ENCODE measurements at places on chromosomes 7 and 10.

- DNase-seq = no peak
Observed at GRCh38 chr10:119029613-119030420, at the start of gene NANOS1. NANOS1 (plus strand) TSS chr10:119029714; CDS start chr10:119029802, 88 bp downstream.

- DNase-seq = no peak
Observed at GRCh38 chr7:121419201-121420148, 23.4 kb upstream of the FAM3C start.

DNA sequence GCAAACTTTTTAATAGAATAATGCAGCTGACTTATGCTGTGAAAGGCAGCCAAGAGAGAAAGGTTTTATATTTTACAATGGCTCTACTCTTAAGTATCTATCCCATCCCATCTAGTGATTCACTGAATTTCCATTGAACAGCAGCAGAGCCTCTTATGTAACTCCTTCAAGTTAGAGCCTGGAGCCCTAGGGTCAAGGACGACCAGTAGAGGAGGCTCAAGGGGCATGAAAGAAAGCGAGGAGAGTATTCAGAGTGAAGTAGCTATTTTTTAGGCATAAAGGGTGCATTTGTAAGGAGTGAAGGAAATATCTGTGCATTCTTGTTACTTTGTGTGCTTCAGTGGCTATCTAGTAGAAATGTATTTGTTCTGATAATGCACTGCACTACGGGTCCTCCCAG, 180.2 kb upstream of the TPK1 start:
- DNase-seq = no peak

- DNase-seq = no peak
Observed at GRCh38 chr7:75048435-75049379, 24.9 kb downstream of the RCC1L start.

DNA sequence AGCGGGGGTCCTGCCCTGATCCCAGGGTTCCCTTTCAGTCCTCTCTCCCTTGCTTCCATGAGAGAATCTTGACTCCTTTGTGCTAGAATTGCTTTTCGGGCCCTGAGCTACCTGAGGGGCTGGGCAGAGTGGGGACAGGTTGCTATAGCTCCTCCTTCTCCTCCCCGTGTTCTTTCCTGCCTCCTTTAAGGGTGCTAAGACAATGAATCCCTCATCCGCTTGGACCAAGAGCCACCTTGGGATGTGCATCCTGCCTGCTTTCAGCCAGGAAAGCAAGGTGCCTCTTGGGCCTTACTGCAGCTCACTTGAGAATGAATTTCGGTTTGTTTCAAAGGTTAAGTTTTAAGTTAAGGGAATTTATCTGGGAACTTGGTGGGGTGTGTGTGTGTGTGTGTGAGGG, 53.6 kb downstream of the ADRA2A start:
- no peak for DNase-seq

GRCh38 chr10:75379212-75379724, 22.3 kb downstream of the ZNF503 start:
- DNase-seq = no peak

GRCh38 chr7:24318326-24318725, 34.3 kb downstream of the NPY start:
- DNase-seq = no peak

- no peak for DNase-seq
Observed at GRCh38 chr10:33552290-33552689, 217.8 kb upstream of the NRP1 start.

DNA sequence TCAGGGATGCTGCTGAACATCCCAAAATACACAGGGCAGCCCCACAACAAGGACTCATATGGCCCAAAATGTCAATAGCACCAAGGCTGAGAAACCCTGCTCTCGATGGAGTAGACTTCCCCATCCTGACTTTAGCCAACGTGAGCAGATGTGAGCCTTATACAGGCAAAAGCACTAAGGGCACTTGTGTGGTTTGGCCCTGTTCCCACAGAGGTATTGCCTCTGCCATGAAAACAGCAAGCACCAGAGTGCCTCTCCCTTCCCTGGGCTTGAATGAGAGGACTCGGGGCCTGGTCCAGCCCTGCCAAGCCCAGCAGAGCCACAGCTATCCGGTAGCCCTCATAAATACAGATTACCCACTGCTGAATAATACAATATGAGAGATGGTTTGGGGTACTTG, 47.5 kb downstream of the ACSM6 start:
- DNase-seq = no peak

GRCh38 chr7:76513817-76514799, 3.8 kb downstream of the UPK3B start:
- DNase-seq = no peak

GRCh38 chr7:152851326-152851725, 91.8 kb downstream of the ACTR3B start:
- DNase-seq = peak; percentile 20

- DNase-seq = peak; percentile 90
Observed at GRCh38 chr7:55179931-55180682, 161.3 kb downstream of the EGFR start.

GRCh38 chr7:28956608-28957063, 1.5 kb downstream of the TRIL start:
- DNase-seq = peak; percentile 95

DNA sequence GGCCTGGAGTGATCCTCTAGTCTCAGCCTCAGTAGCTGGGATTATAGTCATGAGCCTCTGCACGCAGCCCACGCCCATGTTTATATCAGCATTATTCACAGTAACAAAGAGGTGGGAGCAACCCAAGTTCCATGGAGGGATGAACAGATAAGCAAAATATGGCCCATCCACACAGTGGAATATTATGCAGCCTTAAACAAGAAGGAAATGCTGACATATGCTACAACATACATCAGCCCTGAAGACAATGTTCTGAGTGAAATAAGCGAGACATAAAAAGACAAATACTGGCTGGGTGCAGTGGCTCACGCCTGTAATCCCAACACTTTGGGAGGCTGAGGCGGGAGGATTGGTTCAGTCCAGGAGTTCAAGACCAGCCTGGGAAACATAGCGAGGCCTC, 21.5 kb upstream of the PFKFB3 start:
- no peak for DNase-seq

GRCh38 chr7:131835141-131835540, 278.7 kb upstream of the PODXL start:
- no peak for DNase-seq

- DNase-seq = no peak
Observed at GRCh38 chr10:110762109-110762848, 109.4 kb upstream of the PDCD4 start.

GRCh38 chr7:7565746-7566650, 686 bp upstream of the MIOS start:
- DNase-seq = peak; percentile 47

GRCh38 chr7:74272305-74273038, 16.7 kb upstream of the CLIP2 start:
- DNase-seq = peak; percentile 68

DNA sequence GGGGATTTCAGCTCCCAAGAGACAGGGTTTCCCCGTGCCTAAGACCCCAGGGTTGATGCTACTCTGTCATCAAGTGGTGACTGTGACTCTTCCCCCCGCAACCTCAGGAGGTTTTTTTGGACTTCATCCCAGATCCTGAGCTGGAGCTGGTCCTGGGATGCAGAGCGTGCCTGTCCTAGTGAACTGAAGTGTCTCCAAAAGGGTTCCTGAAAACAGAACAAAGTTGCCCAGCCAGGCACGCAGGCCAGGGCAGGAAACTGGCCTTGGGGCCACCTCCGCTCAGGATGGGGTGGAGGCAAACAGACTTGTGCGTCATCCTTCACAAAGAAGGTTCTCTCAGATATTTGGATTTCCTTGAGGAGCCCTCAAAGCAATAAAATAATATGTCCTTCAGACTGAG, 118.9 kb downstream of the ITIH5 start:
- no peak for DNase-seq

- no peak for DNase-seq
Observed at GRCh38 chr7:98078197-98078870, 28.3 kb upstream of the LMTK2 start.

DNA sequence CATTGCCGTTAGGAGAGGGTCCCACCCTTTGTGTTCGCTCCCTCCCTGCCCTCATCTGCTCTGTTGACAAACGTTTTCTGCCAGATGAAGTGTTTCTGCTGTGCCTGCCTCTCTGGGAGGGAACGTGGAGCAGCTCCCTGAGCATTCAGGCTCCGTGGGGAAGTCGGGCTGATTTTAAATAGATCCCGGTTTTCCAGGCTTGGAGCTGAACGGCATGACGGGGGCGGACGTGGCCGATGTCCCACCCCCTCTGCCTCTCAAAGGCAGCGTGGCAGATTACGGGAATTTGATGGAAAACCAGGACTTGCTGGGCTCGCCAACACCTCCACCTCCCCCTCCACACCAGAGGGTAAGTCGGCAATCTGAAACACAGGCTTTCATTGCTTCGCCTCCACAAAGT, 101.9 kb upstream of the NPS start:
- no peak for DNase-seq

- no peak for DNase-seq
Observed at GRCh38 chr10:75663947-75664664, 232.7 kb downstream of the LRMDA start.

DNA sequence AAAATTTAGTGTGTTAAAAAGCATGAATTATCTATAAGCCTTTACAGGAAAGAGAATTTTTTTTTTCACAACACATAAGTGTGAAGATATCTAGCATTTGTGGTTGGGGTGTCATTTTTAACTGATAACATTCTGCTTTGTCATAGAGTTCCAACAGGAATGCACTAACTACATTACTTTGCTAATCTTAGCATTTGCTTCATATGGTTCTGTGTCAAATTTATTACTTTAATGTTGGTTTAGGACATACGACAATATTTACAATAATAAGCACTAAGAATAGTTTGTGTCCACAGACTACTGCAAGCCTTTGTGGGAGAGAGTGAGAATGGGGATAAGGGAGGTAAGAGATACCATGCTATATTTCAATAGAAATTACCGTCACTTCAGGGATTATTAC, 40.6 kb upstream of the MAGI2 start:
- no peak for DNase-seq

GRCh38 chr7:93337052-93337451, 104.9 kb downstream of the VPS50 start:
- DNase-seq = no peak

DNA sequence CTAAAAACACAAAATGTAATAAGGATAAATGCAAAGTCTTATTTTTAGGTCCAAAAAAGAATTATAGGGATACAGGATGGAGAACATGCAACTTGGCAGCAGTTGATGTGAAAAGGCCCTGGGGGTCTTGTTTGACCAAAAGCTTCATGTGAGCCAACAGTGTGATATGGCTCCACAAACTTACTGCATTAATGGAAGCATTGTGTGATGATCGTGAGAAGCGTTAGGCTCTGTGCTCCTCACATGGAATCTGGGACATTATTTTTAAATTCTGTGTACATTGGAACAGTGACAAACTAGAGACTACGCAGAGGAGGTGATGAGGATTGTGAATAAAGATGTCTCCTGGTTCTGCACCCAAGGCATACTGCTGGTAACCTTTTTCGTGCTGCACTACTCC, 39.1 kb upstream of the CALD1 start:
- no peak for DNase-seq

GRCh38 chr10:125055446-125055845, 104.9 kb downstream of the CTBP2 start:
- DNase-seq = no peak

- no peak for DNase-seq
Observed at GRCh38 chr10:92787557-92788152, 60.7 kb upstream of the EXOC6 start.

GRCh38 chr10:29771376-29771775, 136.6 kb upstream of the SVIL start:
- no peak for DNase-seq

- no peak for DNase-seq
Observed at GRCh38 chr7:116548506-116548905, 23.7 kb downstream of the CAV1 start.

DNA sequence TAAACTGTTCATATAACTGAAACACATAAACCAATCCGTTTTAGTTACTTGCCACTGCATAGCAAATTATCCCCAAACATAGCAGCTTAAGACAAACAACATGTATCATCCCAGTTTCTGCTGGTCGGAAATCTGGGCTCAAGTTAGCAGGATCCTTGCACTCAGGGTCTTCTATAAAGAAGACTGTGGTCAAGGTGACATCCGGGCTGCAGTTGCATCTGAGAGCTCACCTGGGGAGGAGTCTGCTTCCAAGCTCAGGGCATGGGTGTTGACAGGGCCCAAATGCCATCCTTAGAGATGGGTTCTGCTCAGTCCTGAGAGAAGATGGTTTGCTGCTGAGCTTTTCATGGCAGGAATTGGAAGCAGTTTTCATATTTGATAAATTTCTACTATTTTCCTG, 431.2 kb downstream of the PAXIP1 start:
- DNase-seq = no peak

GRCh38 chr7:97130417-97131139, 13.1 kb downstream of the SDHAF3 start:
- no peak for DNase-seq

GRCh38 chr10:48251525-48252353, 22.8 kb downstream of the FRMPD2 start:
- no peak for DNase-seq

DNA sequence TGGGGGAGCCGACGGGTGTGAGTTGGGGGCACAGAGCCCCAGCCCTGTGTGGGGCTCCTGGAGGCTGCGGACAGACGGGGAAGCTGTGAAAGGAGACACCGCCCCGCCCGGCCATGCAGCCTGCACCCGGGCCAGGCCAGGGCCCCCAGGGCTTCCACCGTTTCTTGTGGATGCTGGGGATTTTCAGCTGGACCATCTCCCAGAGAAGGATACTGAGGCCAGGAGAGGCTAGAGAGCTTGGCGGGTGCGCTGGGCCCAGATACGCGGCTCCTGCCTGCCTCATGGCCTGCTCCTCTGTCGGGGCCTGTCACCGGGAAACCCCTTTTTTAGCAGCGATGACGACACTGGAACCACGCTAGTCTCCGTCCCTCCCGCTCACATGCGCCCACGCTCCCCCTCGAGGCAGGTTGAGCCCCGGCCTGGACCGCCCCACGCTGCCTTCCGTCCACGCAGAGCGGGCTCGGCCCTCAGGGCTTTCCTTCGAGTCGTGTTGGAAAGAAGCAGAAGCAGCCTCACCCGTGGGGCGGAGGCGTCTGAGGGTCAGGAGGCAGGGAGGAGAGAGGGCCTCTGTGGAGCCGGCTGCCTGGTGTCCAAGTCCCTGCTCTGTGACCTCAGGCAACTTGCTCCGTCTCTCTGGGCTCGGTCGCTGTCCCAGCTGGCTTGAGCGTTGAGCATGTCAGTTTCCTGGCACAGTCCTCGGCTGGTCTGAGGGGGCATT, 11.7 kb downstream of the TMEM184A start:
- no peak for DNase-seq

- peak; percentile 47 for DNase-seq
Observed at GRCh38 chr10:121823993-121824463, 103.8 kb downstream of the ATE1 start.

DNA sequence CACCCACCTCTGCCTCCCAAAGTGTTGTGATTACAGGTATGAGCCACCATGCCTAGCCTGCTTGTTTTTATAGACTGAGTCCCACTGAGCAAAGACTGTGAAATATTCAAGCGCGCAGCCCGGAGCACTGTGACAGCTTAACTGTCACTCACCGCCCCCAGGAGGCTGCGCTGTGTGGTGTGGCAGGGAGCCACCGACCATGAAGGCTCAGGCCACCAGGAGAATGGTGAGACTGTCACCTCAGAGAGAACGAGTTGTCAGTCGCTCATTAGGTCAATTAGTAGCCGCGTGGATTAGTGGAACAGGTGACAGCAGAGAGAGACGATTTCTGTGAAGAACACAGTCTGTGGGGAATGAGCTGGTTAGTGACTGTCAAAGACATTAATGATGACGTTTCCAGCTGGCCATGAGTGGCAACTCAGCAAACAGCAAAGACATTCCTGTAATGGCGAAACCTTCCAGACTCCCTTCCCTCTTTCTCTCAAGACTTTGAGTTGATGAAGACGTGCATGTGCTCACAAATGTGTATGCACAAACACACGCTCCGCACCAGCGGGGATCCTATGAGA, 64.5 kb downstream of the CYCS start:
- DNase-seq = no peak

- peak; percentile 75 for DNase-seq
Observed at GRCh38 chr7:2063563-2064260, 169.0 kb downstream of the MAD1L1 start.

Measured in SK-N-SH (cell line).